Stimulated activated naive CD4-positive, alpha-beta T cell treated with Interleukin-2 at 50 U/mL for 16 hours (primary cell): ENCODE measurements at places on chromosomes 5 and 9.
A peak's percentile ranks its signal among the peaks of the same experiment; 100 is the strongest.

DNA sequence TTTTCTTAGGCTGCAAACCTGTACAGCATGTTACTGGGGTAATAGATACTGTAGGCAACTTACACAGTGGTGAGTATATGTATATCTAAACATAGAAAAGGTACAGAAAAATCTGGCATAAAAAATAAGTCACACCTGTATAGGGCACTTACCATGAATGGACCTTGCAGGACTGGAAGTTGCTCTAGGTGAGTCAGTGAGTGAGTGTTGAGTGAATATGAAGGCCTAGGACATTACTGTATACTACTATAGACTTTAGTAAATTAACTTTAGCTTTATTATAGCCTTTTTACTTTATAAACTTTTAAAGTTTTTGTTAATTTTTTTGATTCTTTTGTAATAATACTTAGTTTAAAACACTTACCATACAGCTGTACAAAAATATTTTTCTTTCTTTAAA lies 51.3 kb downstream of the DENND4C start:
- no peak for DNase-seq

DNA sequence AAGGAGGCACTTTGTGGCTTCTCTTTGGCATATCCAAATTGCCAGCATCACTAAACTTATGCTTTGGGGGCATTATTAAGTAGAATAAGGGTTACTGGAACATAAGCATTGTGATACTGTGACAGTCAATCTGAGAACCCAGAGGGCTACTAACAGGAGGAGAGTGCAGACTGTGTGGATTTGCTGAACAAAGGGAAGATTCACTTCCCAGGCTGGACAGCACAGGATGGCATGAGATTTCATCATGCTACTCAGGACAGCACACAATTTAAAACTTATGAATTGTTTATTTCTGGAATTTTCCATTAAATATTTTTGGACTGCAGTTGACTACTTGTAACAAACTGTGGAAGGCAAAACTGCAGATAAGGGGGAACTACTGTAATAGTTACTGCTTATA lies 212.5 kb downstream of the TMC1 start:
- no peak for DNase-seq

- no peak for DNase-seq
These were observed 325.8 kb downstream of the TENT4A start for GRCh38 chr5:7039074-7039473.

GRCh38 chr9:14906644-14907359 lies 3.4 kb downstream of the FREM1 start:
- DNase-seq, result no peak

DNA sequence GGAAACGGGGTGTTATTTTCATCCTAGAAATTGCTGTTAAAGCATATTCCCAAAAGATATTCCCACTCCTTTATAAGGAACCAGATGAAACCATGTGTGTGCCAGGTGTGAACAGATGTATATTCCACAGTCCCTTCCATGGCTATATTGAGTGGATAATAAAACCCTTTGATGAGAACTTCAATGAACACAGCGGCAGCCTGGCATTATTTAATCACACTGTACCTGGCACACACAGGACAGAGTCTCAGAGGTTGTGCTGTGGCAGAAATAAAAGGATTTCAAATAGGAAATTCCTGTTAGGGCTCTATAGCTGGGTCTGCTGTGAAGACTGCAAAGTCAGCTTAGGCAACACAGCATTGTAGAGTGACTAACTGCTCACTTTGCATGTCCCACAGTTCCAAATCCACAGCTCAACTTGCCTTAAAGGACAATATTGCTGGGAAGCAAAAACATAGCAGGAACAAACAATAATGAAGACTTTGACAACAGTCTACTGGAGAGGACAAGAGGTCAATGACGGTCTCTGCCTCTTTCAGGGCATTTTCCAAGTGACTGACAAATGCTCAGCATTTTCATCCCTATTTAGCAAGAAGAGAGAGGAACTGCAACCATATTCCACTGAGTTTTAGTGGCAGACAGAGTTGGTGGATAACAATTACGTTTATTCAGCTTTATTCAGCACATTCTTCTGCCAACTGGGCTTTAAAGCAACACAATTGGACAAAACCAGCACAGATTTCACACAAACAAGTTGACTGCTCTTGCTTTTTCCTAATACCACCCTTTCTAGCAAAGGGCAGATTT lies 255.7 kb upstream of the RGMB start:
- no peak for DNase-seq

- no peak for DNase-seq
These were observed 13.5 kb downstream of the ADAMTS2 start for GRCh38 chr5:179331591-179332375.

DNA sequence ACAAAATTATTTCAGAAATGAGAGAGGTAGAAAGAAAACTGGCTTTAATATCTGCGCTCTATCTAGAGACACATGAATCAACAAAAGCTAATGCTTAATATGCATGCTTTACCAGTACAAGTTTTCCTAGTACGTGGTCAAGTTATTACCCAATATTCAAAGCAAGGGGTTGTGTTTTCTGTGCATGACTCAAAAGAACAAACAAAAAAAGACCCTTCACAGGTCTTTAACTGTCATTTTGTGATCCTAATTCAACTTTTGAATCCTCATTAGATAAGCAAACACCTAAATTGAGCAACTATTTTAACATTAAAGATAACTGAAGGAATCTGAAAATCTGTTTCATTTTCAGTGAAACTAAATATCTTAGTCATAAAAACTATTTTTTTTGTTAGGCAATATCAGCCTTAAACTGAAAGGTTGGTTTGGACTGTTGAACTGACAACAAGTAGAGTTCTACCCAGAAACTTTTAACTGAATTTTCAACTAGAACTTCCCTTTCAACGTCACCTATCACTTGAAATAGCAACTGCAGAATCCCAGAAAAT lies 12.5 kb downstream of the ST8SIA4 start:
- DNase-seq, result no peak

GRCh38 chr9:22147813-22148527 lies 138.9 kb upstream of the CDKN2B start:
- no peak for DNase-seq

DNA sequence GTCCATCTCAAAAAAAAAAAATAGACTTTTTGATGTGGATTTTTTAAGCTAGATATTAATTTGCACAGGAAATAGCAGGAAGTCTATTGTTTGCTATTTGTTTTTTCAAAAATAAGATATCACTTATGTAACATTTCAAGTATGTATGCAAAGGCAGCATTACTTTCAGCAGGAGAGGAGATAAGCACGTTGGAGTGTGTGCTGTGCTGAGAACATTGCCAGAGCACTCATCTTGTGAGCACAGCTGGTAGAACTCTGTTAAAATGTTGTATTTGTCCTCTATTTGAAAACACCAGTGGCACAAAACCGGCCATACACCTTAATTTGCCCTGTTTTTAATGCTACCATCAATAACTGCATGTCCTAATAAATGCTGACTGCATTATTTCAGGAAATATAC lies 1061.9 kb upstream of the CDH18 start:
- no peak for DNase-seq

DNA sequence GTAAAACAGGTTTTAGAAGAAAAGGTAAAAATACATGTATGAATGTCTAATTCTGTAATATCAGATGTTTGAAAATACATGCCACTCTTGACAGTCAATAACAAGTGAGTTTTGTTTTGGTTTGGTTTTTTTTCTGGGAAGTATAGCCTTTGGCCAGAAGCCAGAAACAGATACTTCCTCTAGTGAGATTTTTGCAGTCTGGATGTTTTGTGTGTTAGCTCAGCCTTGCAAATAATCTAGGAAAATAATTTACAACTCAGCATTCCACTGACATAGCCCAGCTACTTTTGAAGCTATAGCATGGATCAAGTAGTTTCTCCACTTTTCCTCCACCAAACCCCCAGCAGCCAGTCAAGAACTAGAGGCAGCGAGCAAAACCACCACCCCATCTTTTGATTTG lies 56.7 kb downstream of the SLC1A1 start:
- no peak for DNase-seq

- DNase-seq, result no peak
These were observed at the start of gene EPB41L4A for GRCh38 chr5:112419164-112419985. TSS of gene EPB41L4A (minus strand) at chr5:112419277. CDS start at chr5:112419039, 238 bp downstream.

GRCh38 chr9:112382501-112383364 lies 2.8 kb downstream of the HSDL2 start:
- DNase-seq, result no peak

DNA sequence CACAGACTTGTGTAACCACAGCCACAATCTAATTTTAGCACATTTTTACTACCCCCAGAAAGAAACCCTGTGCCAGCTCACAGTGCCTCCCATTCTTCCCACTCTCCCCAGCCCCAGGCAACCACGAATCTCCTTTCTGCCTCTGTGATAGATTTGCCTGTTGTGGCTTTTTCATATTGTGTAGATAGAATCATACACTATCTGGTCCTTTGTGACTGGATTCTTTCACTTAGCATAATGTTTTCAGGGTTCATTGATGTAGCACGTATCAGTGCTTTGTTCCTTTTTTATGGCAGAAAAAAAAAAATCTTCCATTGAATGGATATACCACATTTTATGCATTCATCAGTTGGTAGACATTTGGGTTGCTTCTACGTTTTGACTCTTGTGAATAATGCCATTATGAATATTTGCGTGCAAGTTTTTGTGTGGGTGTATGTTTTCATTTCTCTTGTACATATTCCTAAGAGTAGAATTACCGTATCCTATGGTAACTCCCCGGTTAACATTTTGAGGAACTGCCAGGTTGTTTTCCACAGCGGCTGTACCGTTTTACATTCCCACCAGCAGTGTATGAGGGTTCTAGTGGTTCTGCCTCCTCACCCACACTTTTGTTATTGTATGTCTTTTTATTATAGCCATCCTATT lies 64.5 kb downstream of the RCL1 start:
- DNase-seq, result no peak

DNA sequence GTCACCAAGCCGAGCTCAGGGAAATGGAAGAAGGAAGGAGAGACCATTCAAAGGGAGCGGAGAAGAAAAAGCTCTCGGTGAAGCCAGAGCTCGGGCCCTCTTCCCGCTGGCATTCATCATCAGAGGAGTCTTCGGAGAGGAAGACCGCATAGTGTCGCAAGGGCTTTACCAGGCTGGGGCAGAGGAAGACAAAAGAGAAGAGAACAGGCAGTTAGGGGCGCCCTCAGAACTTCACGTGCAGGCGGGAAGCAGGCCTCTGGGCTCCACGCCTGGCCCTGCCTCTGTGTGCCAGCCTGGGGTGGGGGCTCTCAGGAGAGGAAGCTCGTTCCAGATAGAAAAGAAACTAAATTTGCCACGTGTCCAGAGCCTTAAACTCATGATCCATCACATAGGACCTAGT lies 31.7 kb downstream of the CRB2 start:
- no peak for DNase-seq

GRCh38 chr9:14652729-14653377 lies 40.4 kb downstream of the ZDHHC21 start:
- no peak for DNase-seq

DNA sequence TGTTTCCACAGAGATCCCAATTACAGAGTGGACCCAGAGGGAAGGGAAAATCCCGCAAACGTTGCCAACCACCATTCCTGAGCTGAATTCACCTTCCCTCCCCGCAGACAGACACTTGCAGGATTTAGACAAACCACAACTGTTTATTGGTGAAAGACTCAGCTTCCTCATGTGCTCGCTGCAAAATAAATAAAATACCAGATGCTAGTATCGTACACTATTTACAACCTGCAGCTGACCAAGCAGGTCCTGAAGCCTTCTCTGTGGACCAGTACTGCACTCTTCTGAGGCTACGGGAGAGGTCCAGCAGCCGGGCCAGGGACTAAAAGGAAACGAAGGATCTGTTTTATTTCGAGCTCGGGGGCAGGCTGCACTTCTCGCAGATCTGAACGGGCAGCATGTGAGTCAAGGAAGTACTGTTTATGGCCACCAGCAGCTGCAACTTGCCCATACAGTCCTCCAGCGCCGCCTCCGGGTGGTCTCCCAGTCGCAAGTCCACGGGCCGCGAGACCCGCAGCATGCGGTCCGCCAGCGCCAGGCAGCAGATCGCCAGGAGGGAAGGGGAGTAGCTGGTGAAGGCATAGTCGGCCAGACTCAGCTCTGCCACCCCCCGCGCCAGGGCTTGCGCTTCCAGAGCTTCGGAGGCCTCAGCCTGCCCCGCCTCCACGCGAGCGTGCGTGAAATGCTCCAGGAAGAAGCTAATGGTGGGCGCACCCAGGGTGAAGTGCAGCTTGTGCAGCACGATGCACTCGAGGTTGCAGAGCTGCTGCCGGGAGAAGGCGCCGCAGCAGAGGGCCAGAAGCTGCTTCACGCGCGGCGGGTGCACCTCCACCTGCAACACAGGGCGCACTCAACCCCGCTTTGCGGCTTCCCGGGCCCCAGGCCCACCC lies 2.1 kb downstream of the CCNO start:
- peak; percentile 20 for DNase-seq

GRCh38 chr9:120774719-120775118 lies 18.5 kb downstream of the FBXW2 start:
- DNase-seq, result no peak

GRCh38 chr5:137715456-137715855 lies 20.4 kb downstream of the KLHL3 start:
- no peak for DNase-seq

DNA sequence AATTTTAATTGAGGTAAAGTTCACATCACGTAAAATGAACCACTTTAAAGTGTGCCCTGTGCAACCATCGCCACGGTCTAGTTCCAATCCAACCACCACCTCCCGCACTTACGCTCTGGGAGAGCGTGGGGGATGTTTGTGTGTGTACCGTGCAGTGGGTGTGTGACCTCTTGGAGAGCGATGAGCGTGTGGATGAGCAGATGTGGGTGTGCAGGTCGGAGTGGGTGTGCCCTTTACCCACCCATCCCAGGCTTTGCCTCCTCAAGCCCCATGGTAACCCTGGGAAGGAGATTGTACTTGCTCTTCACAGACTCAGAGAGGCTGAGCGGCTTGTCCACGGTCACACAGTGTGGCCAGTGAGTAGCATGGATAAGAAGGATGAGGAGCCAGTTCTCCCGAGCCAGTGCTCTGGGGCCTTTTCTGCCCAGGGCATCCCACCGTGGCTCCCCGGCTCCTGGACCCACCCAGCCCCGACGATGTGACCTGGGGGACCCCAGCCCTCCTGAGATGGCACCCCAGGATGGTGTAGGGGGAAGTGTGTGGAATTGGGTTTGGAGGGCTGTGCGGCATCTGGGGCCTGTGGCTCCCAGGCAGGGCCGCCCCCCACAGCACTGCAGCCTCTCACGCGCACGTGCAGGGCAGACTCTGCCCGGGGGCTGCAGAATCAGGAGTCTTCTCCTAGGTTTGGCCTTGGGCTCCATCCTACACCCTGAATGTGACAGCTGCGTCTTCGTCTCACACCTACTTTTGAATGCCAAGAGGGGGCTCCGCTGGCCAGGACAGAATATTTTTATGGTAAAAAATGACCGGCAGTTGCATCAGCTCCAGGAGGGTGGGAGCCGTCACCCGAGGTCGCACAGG lies 13.6 kb downstream of the LHX3 start:
- DNase-seq, result no peak

DNA sequence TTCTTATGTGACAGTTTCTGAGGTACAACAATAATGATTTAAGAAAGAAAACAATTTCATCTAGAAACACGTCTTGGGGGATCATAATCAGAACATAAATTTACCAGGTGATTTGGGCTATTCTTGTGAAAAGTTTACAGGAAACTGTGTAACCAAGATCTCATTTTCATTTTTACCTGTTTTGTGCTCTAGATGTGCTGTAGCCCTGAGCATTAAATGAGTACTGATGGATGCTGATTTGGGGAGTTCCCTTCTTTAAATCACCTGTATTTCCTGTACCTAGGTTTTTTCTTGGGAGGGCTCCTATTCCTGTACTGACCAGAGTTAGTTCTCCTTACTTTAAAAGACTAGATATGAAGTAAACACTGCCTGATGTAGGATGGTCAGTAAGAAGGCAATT lies 12.7 kb downstream of the MATR3 start:
- DNase-seq, result no peak

GRCh38 chr5:53032188-53032587 lies 43.0 kb downstream of the ITGA2 start:
- no peak for DNase-seq
